ENCODE measurements at places on chromosomes 11 and 22.

DNA sequence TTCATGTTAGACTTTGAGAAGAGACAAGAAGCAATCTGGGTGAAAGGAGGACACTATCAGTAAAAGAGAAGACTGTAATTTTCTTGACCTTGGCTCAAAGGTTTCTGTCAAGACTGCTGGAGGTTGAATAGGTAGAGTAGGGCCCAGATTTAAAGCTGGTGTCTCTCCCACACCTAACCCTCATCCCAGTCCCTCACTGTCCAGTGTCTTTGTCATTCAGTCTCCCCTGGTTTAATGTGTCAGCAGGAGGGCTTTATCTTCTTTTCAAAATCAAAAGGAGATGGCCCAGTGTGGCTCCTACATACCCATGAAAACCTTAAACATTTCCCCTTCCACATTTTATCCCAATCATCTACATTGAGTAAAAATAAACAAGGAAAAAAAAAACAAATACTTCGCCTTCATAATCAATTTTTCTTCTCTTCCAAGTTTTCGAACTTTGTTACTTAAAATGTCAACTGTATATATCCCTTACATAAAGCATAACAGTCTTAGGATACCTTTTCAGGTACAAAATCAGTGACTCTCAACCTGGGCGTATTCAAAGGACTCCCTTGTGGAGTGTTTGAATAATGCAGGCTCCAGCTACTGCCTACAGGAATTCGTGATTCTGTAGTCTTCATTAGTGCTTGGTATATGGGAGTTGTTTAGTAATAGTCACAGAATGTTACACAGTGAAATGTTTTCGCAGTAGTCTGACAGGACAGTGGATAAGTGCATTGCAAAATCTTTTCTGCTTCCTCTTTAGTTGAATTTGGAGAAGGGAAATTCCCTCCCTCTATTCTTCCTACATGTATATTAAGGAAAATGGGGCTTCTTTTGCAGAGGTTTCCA lies 87.2 kb downstream of the FAT3 start:
- no peak for DNase-seq

- DNase-seq, result no peak
Observed at GRCh38 chr22:39623603-39624500, 53.3 kb downstream of the CACNA1I start.

DNA sequence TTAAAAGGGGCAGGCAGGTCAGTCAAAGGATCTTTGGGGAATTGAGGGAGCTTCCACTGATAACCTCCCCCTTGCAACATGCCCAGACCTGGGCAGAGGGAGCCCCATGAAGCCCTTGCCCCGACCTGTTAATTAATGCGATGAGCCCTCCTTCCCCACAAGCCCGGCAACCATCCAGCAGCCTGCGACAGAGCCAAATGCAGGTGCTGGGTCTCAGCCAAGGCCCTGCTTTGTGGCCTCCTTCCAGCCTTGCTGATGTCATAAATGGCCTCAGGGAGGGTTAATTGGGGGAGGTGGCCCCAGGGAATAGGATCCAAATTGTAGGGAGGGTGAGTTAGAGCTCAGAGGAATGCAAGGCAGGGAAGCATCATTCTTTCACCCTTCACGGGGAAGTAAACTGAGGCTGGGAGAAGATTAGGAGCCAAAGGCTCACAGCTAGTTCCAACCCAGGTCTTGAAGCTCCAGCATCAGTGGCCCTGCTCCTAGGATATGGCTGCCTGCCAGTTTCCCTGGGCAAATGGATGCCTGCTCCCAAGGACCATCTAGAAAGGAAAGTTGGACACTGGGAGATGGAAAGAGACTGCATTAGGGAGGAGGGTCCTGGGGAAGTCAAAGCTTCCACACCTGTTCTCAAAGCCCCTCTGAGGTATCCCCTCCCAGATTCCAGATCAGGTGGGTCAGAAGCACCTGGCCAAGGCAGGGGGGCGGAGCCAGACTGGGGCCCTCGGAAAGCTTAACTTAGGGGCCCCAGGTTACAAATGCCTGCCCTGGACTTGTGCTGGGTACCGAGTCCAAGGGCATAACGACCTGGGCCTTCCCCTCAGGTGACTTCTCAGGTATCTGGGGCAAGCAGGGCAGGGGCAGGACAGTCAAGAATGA lies 34.1 kb downstream of the LMO1 start:
- DNase-seq, result no peak

GRCh38 chr11:27228906-27229290 lies 134.1 kb downstream of the CCDC34 start:
- DNase-seq, result no peak

DNA sequence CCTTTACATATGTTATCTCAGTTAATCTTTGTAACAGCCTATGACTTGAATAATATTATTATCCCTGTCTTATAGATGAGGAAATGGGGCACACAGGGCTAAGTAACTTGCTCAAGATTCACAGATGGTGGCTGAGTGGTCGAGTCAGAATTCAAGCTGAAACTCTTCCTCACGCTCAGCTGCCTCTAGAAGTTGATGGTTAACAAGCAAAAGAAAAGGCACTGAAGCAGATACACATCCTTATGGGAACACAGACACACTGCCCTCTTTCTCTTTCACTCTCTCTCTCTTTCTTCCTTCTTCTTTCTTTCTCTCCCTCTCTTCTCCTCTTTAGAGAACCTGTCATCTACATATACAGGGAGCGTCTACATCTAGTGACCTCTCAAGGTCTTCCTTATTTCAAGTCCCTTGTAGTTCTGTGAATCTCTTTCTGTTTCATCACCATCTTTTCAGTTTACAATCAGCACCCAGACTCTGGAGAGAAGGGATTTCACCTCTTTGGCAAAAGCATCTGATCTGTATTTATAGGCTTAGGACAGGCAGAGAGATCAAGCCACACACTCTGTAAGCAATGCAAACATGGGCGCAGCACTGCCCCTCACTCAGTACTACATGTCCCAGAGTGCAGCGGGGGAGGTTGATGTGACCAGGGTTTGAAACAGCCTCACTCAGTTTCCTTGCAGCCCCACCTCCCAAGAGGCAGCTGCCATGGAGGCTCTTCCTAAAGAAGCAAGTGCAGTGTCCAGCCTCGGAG lies 75.7 kb downstream of the GRAMD1B start:
- no peak for DNase-seq

GRCh38 chr22:38881997-38882879 lies 10.2 kb upstream of the CBX6 start:
- DNase-seq, result no peak

- no peak for DNase-seq
Observed at GRCh38 chr11:96095884-96096303, 172.0 kb upstream of the MTMR2 start.

DNA sequence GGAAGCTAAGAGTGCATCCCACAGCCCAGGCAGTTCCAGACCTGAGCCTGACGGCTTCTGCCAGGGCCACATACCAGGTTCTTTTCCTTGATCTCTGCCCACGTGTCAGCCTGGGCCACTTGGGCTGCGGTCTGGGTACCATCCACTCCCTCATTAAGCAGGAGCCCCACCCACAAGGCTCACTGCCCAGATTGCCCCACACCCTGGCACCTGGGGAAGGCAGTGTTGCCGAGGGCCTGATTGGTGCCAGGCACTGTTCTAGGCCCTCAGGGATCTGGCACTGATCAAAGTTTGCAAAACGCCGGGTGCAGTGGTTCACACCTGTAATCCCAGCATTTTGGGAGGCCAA lies 15.4 kb downstream of the GGA1 start:
- no peak for DNase-seq

- DNase-seq, result no peak
Observed at GRCh38 chr11:12547953-12548650, 126.1 kb upstream of the TEAD1 start.

DNA sequence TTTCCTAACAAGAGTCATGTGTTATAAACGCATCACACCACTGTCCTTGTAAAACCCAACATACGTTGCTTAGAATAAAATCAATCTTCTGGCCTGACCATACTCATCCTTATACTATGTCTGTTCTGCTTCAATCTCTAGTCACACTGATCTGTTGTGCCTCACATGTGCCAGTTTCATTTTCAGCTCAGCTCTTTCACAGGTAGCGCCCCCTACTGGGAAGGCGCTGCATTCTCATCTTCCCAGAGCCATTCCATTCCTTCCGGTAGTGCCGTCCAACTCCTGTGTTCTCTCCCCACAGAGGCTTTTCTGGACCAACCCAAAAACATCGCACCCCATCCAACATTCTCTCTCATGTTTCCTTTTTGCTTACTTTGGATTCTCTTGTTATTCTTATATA lies 22.2 kb downstream of the CASP5 start:
- no peak for DNase-seq

DNA sequence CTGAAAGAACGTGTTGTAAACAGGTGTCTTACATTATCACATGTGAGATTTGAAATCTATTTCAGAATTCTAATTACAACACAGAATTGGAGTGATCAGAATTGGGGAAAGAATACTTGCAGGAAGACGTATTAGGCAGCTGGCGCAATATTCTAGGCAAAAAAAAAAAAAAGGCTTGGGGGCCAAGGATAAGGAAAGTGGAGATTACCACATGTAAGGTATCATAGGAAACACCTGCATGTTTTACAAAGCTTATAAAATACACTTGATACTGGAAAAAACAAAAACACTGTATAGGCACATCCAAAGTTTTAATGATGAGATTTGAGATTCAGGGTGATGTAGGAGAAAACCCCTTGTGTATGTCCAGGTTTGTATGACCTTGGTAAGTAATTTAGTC lies 245.1 kb downstream of the DDX10 start:
- no peak for DNase-seq

GRCh38 chr11:75474240-75474639 lies 41.2 kb upstream of the KLHL35 start:
- DNase-seq, result no peak

GRCh38 chr11:64204464-64204989 lies 2.0 kb upstream of the FERMT3 start:
- peak; percentile 75 for DNase-seq

- DNase-seq, result no peak
Observed at GRCh38 chr22:47288680-47289079, 526.2 kb downstream of the TBC1D22A start.

DNA sequence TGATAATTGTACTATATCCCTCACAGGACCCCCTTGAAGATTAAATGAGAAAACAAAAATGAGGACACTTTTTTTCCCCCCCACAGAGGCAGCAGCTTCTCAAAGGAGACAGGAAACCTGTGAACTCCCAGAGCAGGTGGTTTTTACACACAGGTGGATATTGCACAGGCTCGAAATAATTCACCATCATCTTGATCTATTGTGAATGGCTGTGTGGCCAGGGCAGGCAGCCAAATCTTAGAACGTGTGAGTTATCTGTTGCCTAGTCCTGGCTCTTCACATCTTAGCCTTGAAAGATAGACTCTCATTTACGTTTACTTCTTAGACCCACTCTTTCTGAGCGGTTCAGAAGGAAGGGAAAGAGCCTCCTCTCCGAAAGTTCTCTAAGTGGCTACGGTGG lies 23.5 kb downstream of the PPFIBP2 start:
- DNase-seq, result no peak

DNA sequence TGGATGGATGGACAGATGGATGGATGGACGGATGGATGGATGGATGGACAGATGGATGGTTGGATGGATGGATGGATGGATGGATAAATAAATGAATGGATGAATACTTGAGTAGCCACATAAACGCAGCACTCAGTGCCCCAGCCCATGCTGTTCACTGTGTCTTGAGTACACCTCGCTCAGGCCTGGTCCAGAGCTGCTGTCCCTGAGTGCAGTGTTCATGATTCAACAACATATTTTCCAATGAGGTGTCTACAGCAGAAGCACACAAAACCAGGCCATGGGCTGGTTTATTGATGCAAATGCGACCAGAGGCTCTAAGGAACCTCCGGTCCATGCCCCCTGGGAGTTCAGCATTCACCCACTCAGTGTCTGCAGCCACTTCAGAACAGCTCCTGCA lies 584.3 kb downstream of the BRD1 start:
- no peak for DNase-seq

DNA sequence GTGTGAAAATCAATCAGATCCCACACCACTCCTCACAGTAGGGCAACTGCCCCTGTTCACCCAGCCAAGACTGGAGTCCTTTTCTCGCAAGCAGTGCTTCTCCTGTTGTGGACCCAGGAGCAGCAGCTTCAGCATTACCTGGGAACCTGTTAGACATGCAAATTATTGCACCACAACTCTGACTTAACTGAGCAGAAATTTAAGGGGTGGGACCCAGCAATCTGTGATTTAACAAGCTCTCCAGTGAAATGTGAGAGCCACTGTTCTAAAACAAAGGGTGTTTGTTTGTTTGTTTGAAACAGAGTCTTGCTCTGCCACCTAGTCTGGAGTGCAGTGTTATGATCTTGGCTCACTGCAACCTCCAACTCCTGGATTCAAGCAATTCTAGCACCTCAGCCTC lies 591.4 kb downstream of the SOX6 start:
- no peak for DNase-seq

- no peak for DNase-seq
Observed at GRCh38 chr11:1927026-1927847, 7.7 kb downstream of the TNNT3 start.

DNA sequence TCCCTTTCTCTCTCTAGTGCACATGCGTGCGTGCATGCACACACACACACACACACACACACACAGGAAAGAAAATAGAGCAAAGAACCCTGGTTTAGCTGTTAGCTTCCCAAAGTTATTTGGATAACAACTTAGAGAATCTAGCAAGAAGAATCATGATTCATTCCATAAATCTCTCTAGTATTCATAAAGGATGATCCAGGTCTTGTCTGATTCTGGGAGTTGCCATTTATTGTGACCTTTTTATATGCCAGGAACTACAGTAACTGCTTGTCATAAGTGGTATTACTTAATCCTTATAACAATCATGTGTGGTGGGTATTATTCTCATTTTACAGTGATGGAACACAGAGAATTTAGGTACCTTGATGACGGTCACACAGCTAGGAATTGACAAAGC lies 141.5 kb upstream of the MTMR2 start:
- no peak for DNase-seq

- no peak for DNase-seq
Observed at GRCh38 chr11:62933750-62934495, 12.8 kb upstream of the CHRM1 start.

GRCh38 chr11:74367881-74368280 lies 30.4 kb downstream of the PGM2L1 start:
- DNase-seq, result no peak

DNA sequence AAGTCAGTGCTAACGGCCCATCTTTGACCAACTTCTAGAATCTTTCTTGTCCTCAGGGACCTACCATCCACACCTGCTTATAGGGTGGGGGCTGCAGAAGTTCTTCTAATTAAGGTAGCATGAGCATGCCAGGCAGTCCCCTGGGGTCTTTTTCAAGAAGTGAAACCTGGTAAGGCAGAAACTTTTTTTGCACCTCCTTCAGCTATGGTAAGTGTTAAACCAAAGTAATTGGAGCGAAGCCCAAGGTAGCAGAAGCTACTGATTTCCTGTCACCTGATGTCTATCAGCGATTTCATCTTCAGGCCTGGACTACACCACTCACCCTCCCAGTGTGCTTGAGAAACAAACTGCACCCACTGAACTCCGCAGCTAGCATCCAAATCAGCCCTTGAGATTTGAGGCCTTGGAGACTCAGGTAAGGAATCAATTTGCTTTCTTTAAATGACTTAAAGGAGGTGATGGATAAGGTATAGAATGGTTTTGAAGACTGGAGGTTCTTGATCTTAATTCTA lies at the start of gene MS4A1:
MS4A1 (plus strand) TSS at position 317 of the 512 bp plus-strand sequence. CDS start 6,528 bp downstream, outside the sequence.
- DNase-seq, result no peak

- no peak for DNase-seq
Observed at GRCh38 chr11:119627286-119627685, 101.7 kb downstream of the NECTIN1 start.

- DNase-seq, result no peak
Observed at GRCh38 chr22:41445129-41446056, 1.2 kb downstream of the TOB2 start.

Measured in hippocampal formation (tissue), 2 donors.